ENCODE measurements at places on chromosomes 11 and 22.

GRCh38 chr11:2207212-2207611 lies 35.6 kb upstream of the TH start:
- DNase-seq, result no peak

GRCh38 chr11:95487391-95487790 lies 256.4 kb upstream of the SESN3 start:
- no peak for DNase-seq

GRCh38 chr11:67697846-67698245 lies 23.4 kb upstream of the ALDH3B2 start:
- no peak for DNase-seq

DNA sequence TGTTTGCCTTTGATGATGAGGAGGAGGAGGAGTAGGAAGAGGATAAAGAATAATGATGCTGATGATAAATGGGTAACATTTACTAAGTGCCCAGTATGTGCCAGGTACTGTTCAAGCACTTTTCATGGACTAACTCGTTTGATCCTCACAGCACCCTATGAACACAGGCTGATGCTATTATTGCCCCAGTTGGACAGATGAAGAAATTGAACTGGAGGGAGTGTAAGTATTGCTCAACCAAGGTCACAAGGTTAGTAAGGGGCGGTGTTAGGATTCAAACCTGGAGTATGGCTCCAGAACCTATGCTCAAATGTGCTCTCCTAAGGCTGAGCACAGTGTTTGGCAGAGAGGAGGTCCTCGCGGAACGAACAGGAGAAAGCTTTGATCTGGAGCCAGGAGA lies 78.6 kb downstream of the SYN3 start:
- DNase-seq, result no peak

- DNase-seq, result no peak
Observed at GRCh38 chr11:93288767-93289166, 41.8 kb upstream of the DEUP1 start.

- peak; percentile 37 for DNase-seq
Observed at GRCh38 chr22:37198258-37199102, 10.4 kb upstream of the C1QTNF6 start.

- DNase-seq, result no peak
Observed at GRCh38 chr11:68687311-68687710, 3.0 kb downstream of the GAL start.

DNA sequence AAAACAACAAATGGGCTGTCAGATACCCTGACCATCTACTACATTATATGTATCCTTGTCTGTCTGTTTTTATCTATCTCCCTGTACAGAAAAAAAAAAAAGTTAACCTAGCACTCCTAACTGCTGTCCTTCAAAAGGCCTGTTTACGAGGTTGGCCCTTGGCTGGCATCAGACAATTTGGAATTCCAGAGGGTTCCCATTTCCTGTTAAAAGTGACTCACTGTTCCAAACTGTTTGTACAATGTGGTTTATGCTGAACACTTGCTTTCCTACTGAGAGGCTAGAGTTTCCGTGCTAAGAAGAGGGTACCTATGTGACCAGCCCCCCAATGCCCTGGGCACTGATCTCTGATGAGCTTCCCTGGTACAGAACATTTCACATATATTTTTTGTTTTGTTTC lies 65.9 kb upstream of the HMGXB4 start:
- DNase-seq, result no peak

Measured in GOT3 (cell line).